ENCODE measurements at places on chromosomes 5 and 9.

DNA sequence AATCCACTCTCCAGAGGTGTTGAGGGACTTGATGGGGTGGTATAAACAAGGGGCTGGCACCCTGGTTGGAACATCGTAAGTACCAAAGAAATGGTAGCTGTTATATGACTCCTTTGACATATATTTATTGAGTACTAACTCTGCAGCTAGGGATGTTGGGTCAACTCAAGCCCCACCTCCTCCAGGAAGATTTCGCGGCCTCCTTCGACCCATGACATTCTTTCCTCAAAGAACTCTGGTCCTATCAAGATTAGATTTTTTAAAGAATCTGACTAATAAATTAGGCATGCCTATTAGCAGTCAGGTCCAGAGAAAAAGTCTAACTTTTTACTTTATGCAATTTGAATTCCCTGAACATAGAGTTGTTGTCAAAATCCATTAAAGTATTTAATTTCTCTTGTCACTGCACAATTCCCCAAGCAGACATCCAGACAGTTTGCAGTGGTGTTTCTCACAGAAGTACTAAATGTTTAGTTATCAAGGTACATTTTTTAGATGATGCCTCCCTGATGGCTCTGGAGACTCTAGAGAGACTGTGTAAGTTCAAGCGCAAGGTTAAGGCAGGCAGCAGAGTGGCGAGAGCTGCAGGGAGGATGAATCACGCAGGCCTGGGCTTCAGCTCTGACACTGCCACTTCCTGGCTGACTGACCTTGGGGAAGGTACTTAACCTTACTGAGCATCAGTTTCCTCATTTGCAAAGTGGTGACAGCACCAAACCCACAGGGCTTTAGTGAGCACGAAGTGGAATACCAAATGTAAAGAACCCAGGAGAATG lies 209.6 kb downstream of the TTLL11 start:
- DNase-seq, result no peak

DNA sequence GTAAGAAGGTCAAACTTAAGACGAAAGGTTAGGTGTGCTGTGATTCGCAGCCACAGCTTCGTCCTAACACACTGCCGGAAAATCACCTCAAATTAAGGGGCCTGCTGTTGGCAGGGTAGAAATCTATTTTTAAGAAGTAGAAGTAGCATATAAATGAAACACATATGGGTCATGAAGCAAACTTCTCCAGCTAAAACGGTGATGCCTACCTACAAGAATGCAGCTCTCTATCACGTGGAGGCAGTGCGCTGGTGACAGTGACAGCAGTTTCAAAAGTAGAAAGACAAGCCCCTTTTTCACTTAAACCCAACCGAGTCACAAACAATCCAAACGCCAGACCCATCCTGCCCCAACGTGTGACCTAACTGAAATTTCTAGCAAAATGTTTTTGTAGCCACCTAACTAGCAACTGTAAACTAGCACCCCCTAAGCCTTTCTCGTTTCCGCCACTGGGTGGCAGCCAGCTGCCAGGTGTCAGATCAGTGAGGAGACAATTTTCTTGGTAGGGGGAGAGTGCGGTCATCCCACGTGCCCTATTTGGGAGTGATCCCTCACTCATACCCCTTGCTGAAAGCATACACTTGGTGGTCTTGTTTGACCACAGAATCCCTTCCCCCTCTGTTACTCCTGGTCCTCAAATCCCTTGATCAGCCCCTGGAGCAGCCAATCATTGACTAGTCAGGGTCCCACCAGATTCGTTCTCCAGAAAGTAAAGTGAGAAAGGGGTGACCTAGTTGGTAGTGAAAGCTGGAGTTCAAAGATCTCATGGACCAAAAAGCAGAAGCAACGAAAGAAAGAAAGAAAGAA lies 71.8 kb upstream of the MAMDC2 start:
- peak; percentile 76 for DNase-seq

DNA sequence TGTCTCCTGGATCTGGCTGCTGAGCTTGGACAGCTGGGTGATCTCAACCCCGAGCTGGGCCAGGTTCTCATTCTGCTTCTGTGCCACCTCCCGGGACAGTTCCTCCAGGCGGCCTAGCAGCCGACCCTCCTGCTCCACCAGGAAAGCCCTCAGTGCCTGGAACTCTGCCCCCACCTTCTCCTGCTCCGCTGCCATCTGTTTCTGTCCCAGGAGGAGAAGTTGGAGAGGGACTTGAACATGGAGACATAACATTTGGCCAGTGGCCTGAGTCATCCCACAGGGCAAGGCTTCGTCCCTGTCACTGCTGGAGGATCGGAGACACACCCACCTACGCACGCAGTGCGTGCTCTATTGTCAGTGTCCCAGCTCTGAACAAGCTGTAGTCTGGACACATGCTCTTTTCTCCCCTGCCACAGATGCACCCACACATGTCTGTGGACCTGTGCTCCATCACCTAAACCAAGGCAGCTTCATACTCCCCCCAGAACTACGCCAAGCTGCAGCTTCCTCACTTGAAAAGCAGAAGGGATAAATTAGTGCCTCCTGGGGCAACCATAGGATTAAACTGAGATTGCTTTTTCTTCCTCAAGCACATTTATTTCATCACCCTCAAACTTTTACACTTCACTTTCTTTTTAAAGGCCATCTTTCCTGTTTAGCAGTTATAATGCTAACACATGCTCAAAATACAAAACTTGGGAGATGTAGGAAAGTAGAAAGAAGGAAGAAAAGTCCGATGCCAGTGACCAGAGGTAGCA lies 4.9 kb downstream of the TRIM7 start:
- DNase-seq, result no peak

GRCh38 chr5:132853323-132853722 lies 12.9 kb downstream of the GDF9 start:
- DNase-seq, result no peak

- DNase-seq, result peak; percentile 53
These were observed 115.6 kb upstream of the CPEB4 start for GRCh38 chr5:173772384-173773059.

- no peak for DNase-seq
These were observed 23.9 kb downstream of the CNTRL start for GRCh38 chr9:121098567-121099198.

DNA sequence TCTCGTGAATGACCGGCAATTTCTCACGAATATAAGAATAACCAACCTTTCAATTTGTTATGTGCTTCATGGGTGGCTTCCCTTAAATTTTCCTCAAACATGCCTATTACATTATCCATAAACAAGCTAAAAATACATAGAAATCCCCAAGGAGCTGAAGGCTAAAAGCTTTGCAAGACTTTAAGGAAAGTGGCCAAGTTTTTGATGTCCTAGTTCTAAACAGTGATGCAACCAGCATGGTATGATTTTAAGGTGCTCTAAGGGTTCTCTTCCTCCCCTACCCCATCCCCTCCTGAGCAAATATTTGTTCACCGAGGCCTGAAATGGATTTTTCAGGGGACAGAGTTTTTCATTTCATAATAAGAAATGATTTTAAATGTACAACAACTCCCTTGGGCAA lies 79.8 kb downstream of the RGS7BP start:
- no peak for DNase-seq

DNA sequence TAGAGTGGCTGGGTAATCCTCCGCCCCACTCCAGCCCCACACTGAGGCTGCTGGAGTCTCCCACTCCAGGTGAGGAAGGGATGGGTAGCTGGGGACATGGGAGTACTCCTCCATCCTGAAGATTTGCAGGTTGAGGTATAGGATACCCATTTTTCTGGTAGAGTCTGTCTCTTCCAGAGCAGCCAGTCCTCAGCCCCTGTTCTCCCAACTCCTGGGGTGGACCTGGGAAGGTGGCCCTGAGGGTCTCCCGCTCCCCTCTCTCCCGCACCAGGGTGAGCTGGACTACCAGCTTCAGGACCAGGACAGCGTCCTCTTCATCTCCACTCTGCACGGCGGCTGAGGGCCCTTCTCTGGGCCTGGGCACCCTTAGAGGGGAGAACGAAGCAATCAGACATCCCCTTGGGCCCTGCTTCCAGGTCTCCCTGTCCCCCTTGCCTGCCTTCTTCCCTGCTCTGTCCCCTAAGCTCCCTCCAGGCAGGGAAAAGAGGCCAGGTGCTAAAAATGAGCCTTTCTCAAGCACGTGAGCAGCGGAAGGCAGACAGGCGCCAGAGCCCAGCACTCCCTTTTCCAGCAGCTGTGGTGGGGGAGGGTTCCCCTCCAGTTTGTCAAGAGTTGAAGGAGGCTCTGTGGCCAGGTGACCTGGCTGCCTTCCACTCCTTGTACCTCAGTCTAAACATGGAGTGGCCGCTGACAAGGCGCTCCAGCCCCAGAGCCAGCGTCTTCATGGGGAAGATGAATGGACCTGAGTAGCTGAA lies 18.4 kb downstream of the URM1 start:
- no peak for DNase-seq

- peak; percentile 76 for DNase-seq
These were observed 281.6 kb downstream of the ADAMTS6 start for GRCh38 chr5:65199993-65200675.

GRCh38 chr5:98769959-98770208 lies 3.6 kb upstream of the RGMB start:
- DNase-seq, result peak; percentile 36

DNA sequence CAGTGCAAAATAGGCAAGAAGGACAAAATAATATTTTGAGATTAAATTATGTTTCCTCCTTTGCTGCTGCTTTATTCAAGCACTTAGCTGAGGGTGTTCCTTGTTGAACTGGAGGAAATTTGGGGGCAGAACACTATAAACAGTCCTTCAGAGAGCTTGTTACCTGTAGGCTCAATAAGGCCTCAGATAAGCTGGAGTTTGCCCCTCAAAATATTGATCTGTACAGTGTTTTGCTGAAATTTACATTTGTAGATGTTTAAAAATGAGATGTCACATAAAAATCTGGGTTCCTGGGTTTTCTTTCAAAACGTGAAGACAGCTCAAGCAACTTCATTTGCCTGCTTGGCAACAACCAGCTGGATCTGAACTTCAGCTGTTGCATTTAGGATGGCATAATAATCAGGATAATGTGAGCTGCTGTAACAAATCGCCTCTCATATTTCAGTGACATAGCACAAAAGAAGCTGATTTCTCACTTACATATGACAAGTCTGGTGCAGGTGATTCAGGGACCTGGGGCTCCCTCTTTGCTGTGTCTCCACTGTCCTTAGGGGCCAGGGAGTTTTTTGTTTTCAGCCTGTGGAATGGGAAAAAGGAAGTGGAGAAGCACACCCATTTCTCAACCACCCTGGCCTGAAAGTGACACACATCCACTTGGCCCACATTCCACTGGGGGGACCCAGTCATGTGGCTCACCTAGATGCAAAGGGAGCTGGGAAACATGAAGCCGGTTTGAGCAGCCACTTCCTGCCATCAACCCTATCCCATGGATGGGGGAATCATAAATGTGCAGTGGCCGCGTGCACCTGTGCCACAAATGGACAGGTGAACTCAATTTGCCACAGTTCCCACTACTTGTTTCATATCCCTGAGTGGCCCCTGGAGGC lies 2.4 kb upstream of the PSAT1 start:
- no peak for DNase-seq

GRCh38 chr9:104934691-104935500 lies 6.9 kb upstream of the ABCA1 start:
- no peak for DNase-seq

- no peak for DNase-seq
These were observed 982.5 kb downstream of the MAT2B start for GRCh38 chr5:164487939-164488338.

DNA sequence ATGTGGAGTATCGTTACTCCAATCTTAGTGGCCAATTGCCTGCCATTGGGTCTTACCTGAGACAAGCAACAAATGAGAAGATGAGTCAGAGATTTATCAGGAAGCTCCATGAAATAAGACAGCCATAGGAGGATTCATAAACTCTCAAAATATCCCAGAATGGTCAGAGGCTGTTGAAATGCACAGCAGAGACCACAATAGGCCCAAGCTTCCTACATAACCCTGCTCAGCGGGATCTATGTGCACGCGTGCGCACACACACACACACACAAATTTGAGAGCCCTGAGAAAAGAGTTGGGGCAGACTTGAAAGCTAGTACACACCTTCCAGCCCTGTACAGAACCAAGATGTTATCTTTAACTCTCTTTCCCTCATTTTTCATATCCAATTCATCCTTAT lies 9.8 kb downstream of the UIMC1 start:
- DNase-seq, result no peak

- DNase-seq, result no peak
These were observed 205.4 kb downstream of the LURAP1L start for GRCh38 chr9:12980085-12980851.

- peak; percentile 60 for DNase-seq
These were observed 52.4 kb upstream of the PWWP2A start for GRCh38 chr5:160171666-160172065.

- no peak for DNase-seq
These were observed 274.9 kb downstream of the ARHGAP26 start for GRCh38 chr5:143045062-143045461.

DNA sequence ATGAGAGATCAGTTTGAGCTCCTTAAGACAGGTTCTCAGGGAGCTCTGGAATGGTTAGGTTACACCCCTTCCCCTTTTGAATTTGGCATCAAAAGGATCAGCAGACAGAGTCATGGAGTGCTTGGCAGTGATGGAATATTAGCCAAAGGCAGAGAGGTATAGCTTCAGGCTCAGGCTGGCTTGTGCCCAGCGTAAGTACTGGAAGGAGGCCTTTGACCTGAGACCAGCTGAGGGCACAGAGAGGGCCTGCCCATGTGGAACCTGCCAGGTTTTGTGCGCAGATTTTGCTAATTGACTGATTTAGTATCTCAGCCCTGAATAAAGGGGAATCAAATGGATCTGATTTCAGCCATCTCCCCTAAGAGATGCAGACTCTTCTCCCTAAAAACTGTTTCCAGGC lies 81.5 kb downstream of the RGS3 start:
- no peak for DNase-seq

GRCh38 chr9:15499139-15499538 lies 11.6 kb downstream of the PSIP1 start:
- DNase-seq, result no peak

DNA sequence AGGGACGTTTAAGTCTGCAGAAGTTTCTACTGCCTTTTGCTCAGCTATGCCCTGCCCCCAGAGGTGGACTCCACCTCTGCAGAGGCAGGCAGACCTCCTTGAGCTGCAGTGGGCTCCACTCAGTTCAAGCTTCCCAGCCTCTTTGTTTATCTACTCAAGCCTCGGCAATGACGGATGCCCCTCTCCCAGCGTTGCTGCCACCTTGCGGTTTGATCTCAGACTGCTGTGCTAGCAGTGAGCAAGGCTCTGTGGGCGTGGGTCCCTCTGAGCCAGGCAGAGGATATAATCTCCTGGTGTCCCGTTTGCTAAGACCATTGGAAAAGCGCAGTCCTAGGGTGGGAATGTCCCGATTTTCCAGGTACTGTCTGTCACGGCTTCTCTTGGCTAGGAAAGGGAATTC lies 2188.5 kb upstream of the WWC1 start:
- DNase-seq, result no peak

- DNase-seq, result no peak
These were observed 136.4 kb downstream of the ZSWIM6 start for GRCh38 chr5:61468483-61468865.

All from fibroblast of pulmonary artery (primary cell).